ENCODE measurements at places on chromosomes 2 and 18. TPM values are rescaled to one million over a fixed set of nuclear protein-coding genes. Genes with fewer than 3 reads are reported as not detected.

The CRYGC gene
- polyA plus RNA-seq: not detected

The ZNF892 gene
- polyA plus RNA-seq: not detected

The GREB1L gene
- polyA plus RNA-seq: not detected

DNA sequence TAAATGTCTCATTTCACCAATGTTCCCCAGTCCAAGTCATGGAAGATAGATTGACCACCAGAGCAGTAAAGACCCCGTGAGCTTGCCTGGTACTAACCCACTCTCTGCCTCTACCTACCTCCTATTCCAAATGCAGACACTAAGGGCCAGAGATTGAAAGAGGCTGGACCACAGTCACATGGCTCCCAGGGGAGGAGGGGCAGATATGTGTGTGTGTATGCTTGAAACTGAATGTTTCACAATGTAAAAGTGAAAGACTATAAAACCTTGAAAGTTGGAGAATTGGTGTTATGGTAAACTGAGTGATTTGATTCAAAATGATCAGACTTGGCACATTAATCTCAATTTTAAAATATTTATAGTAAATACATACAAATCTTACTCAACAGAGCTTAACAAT lies 21.7 kb upstream of the KLHL29 start:
- DNase-seq: no peak

DNA sequence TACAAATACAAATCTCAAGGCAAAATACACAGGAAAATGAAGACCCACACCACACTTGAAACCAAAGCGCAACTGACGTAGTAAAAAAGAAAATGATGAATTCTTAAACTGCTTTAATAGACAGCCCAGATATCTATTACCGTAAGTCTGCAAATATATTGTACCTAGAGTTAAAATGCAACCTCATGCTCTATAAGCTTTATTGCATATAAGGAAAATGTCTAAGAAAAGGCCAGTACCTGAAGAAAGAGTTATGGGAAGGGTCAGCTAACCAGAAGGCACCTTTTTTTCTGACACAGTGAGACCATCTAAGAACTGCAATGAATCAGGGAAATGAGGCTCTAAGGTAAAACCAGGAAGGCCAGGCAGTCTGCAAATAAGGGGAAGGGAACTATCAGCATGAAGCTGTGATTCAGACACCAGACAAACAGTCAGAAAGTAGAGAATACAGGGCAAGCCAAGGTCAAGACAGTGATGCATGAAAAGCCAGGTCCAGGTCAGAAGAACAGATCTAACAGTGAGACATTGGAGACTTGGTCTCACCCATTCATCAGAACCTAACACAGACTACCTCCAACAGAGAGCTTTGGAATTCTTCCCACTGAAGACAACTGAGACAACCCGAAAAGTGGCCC lies 46.9 kb downstream of the PDE11A start:
- no peak for DNase-seq

GRCh38 chr18:65103864-65104263 lies 646.9 kb upstream of the CDH7 start:
- no peak for DNase-seq

DNA sequence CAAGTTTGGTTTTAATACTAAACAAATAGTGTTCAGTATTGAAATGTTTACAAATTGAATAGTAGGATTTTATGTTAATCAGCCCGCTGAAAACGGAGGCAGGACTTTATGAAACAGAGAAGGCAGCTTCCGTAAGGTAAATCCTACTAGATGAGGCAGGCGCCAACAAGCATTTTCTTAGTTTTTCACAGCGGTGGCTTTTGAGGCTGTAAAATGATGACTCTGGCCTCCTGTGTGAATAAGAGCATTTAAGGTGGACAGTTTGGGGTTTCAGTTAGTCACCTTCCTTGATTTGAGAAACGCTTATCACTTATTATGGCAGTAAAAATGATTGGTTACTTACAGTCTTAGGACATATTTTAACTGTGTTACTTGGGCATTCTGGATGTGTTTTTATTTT lies 212.9 kb downstream of the PTGR3 start:
- no peak for DNase-seq

GRCh38 chr2:10634495-10634894 lies 55.3 kb downstream of the NOL10 start:
- peak; percentile 34 for DNase-seq

DNA sequence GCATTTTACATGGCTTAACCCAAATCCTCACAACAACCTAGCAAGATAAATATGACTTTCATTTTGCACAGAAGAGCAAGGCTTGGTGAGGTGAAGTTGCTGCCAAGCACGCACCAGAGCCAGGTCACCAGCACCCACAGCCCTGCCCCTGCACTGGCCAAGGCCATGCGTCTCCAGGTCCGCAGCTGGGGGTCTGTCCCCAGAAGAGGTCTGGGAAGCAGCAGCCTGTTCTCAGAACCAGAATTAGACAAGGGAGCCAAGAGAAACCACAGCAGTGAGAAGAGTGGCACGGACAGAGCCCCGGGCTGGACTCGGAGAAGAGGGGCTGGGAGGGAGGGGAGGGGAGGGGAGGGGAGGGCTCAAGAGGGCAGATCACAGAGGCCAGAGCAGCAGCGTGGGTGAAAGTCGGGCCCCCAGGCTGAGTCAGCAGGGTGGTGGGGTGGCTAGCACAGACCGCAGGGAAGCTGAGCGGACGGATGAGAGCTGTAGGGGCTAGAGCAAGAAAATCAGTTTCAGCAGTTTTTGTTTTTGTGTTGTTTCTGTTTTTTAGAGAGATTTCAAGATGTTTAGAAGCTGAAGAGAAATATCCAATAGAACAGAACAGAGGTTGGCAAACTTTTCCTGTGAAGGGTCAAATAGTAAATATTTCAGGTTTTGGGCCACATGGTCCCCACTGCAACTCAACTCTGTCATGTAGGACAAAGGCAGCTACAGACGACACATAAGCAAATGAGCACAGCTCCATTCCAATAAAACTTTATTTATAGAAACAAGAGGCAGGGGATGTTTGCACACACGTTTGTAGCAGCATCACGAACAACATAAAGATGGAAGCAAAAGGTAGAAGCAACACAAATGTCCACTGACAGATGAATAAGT lies 7.4 kb upstream of the MTERF4 start:
- DNase-seq: no peak

GRCh38 chr2:135663148-135663700 lies 78.4 kb upstream of the UBXN4 start:
- DNase-seq: no peak

DNA sequence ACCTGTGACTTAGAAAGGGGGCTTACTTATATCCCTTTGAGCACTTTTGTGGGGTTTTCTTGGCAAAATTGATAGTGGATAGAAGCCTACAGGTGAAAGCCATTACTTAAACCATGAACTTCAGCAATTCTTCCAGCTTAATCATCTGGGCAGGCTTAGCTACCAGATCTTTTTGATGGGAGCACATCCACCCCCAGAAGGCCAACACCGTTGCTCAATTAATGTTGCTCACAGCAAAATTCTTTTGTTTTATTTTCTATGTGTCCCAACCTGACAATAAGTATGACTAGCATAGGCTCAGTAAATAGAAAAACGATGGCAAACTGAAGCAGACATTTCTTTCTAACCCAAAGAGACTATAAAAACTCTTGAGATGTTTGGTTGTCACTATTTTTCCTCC lies 269.4 kb upstream of the TCF4 start:
- DNase-seq: no peak

DNA sequence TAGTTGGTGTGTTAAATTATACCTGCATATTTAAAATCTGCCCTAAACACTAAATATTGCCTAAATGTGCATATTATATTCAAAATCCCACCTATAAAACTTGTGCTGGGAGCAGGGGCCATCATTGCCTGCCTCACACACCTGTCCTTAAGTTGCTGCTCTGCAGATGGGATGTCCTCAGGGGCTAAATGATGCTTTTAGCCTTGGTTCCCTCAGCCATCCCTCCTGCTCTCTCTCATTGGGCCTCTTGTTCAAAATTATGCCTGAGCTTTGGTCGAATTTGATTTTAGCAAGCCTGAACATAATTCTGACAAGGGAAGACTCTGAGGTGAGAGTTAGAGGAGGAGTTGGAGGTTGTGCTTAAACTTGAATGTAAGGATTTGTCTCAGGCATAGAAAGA lies 318.3 kb upstream of the RAB12 start:
- DNase-seq: no peak

- DNase-seq: no peak
Observed at GRCh38 chr2:202221873-202222272, 16.5 kb downstream of the SUMO1 start.

DNA sequence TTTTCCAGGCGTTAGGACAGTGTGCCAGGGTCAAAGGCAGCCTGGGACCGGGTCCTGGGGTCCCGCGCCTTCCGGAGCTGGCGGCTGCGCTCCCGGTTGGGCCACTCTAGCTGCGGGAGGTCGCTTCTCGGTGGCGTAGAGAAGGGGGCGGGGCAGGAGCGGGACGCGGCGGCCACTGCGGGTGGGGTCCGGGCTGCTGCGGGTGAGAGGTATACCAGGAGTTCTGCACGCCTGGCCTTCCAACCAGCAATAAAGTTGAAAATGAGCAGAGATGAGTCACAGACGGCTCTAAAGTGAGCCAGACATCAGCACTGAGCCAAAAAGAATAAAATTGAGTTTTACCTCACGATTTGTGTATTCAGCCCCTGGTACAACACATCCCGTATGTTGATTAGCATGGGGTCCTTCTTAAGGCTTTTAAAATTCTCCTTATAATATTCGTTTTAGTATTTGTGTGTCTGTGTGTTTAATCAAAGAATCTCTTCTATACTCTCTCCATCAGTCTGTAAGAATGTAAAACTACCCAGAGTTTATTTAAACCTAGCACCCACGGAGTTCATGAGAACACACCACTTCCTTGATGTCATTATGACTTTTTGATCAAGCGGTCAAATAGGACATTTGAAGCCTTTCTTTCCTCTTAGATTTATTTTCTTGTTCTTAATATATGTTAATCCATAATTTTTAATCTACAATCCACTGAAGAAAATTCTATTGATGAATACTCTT lies at the start of gene C1GALT1C1L:
Gene C1GALT1C1L, minus strand, starts transcription at position 108 of the 729 bp plus-strand sequence. Its CDS starts 107 bp downstream, at position 1.
- DNase-seq: peak; percentile 36

- DNase-seq: peak; percentile 70
Observed at GRCh38 chr18:58529714-58530354, 99.1 kb downstream of the ALPK2 start.

DNA sequence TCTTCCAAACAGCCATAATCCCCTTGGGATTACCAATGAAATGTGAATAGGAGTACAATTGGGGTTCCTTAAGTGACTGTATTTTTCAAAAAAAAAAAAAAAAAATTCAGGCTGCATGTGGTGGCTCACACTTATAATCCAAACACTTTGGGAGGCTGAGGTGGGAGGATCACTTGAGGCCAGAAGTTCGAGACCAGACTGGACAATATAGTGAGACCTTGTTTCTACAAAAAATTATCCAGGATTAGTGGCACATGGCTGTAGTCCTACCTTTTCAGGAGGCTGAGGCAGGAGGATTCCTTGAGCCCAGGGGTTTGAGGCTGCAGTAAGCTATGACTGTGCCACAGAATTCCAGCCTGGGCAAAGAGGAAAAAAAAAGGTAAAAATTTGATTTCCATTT lies 189.6 kb upstream of the GATA6 start:
- DNase-seq: no peak

DNA sequence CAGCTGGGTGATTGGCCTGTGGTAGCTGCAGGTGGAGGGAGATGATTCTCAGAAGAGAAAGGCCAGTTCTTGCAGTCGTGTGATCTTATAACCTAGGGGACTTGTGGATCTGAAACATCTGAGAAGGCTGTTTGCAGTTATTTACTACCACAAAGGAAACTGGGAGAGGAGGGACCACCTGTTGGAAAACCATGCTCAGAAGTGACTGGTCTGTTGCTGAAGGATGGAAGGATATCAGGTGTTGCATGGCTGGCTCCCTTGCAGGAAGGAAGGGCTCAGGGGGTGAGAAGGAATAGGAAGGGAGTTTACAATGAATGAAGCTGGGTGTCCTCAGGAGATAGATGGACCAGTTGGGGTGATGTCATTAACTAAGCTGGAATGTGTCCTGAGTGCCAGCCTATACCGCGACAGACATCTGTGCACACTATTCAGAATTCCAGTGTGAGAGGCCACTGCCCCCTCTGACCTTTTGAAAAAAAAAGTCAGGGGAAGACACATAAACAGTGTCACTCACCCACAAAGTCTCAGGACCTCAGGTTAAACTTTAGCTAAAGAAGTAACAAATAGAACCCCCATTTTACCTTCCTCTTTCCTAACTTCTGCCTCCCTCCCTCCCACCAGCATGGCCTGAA lies 17.5 kb downstream of the IGFBP2 start:
- DNase-seq: no peak

GRCh38 chr2:60641811-60642788 lies 88.6 kb upstream of the BCL11A start:
- peak; percentile 29 for DNase-seq

- DNase-seq: no peak
Observed at GRCh38 chr2:221112744-221113143, 459.4 kb downstream of the EPHA4 start.

DNA sequence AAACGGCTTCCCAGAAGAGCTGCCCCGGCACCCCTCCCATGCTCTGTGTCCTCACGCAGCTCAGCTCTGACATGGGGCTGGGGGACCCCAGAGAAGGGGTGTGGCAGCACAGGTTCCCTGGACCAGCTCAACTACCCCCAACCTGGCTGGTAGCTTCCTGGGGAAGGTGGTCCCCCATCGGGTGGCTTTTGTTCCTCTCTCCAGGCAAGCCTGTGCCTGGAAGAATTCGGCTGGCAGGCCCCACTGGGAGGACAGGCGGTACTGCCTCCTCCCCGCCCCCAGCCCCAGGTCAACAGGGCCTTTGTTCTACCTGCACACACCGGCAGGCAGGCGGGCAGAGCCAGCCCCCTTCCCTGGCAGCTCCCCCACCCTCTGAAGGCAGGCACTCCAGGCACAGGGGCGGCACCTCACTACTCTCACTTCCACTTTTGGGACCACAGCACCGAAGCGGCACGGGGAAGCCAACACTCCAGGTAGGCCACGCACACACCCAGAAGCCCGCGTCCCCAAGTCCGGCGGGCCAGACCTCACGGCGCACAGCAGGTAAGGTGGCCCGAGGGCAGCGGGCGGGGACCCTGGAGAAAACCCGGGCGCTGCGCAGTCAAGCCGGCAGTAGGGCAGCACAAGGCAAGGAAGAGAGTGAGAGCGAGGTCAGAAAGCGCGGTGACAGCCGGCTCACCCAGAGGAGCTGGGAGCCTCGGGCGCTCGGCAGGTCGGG lies 1.3 kb downstream of the HS6ST1 start:
- peak; percentile 67 for DNase-seq

DNA sequence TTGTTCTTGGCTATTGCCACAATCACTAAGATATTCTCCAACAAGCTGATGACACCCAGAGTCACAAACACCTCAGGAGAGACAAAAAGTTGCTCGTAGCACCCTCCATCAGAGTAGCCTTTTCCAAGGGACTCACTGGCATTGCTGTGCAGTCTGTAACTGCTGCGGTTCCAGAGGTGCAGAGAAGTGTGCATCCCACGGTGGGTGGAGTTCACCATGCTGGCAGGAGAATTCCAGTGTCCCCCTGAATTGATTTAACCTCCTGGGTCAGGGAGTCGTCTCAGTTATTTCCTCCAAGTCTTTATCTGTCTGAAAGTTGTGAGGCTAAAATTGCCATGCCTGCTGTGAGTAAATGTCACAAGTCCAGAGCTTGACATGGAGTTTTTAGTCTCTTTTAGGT lies 443 bp downstream of the MC4R start:
- peak; percentile 2 for DNase-seq

DNA sequence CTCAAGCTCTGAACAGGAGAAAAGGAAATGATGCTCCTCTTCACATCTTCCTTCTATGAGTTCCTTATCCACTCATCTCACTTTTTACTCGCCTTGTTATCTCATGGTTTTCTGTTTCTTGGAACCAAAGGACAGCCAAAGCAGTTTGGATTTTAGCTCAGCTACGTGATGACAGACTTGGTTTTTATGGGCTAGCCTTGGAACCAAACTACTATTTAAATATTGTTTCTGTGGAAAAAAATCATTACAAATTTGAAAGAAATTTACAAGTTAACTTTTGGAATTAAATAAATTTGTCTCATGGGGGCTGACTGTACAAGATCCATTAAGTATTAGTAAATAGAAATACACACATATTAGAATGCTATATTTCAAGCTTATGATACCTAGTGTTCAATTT lies 727.8 kb upstream of the FANCL start:
- DNase-seq: no peak

Measured in stomach (tissue), 19 donors.